Stimulated activated CD8-positive, alpha-beta memory T cell treated with anti-CD3 and anti-CD28 coated beads, Interleukin-4, amount 100 ng/mL, for 1 hour (primary cell): ENCODE measurements at places on chromosomes 5 and 9.

- DNase-seq = no peak
Observed at GRCh38 chr9:124781967-124782660, 5.2 kb downstream of the OLFML2A start.

GRCh38 chr5:75363726-75364495 lies 26.9 kb downstream of the HMGCR start:
- no peak for DNase-seq

DNA sequence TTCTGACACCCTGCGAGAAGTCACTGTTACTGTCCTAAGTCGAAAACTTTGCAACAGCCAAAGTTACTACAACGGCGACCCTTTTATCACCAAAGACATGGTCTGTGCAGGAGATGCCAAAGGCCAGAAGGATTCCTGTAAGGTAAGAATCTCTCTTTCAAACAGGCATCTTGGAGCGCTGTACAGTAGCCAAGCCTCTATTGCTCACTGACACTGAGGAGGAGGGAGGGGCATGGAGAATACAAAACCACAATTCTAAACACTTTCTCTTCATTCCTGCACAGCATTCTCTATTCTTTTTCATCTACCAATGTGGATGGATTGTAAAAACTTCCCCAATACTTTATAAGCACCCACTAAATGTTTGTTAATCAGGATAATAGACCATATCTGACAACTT lies 7.4 kb downstream of the GZMK start:
- no peak for DNase-seq

DNA sequence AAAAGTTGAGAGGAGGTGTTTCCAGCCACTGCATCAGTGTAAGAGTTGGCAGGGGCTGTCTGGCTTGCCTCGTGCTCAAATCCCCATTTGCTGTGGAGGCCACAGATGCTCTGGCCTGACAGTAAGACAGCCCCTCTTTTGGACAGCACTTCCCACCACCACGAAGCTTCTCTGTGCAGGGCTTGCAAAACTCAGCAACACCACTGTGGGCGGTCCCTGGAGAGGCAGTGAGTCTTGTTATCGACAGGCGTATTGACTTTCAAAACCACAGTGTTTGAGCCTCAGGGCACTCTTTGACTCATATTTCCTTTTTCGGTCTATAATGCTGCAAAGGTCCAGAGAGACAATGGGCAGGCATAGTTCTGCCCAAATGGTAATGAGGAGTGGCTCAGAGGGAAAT lies 539.5 kb downstream of the EBF1 start:
- DNase-seq = no peak

DNA sequence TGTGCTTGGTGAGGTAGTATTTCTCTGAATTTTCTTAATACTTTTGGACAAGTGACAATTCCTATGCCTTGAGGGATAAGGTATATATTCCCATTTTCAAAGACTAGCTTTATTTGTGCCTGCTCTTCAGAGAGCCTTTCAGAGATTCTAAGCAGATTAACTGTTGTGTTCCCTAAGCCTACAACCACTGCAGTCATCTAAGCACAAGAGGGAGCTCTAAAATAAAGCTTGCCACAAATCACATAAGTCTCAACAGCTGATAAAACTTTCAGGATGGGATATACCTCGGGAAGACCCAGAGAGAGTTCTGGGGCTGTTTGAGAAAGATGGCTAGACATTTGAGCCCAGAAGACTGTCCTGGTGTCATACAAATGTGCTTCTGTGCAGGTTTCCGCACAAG lies 157.3 kb downstream of the CYLC2 start:
- no peak for DNase-seq

- no peak for DNase-seq
Observed at GRCh38 chr5:157860898-157861890, 2.2 kb upstream of the CLINT1 start.

GRCh38 chr9:76510041-76510440 lies 51.1 kb downstream of the GCNT1 start:
- no peak for DNase-seq

- DNase-seq = no peak
Observed at GRCh38 chr9:34321451-34321850, 7.6 kb downstream of the KIF24 start.

DNA sequence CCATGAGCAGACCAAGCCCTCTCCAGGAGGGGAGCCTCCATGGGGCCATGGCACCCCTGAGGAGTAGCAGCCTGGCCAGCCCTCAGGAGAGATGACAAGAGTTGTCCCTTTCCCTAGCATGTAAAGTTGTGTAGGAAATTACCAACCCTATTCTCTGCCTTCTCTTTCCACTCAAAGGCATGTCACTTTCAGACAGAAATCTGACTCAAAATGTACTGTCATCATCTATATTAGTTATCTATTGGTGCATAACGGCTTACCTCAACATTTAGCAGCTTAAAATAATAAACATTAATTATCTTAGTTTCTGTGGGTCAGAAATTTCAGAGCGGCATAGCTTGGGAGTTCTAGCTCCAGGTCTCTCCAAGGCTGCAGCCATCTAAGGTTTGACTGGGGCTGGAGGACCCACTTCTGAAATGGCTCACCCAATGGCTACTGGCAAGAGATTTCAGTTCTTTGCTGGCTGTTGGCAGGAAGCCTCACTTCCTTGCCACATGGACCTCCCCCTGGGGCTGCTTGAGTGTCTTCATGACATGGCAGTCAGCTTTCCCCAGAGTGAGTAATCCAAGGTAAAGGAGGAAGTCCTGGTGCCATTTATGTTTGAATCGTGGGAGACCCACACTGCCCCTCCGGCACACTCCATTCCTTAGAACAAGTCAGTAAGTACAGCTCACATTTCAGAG lies 632.3 kb downstream of the CCDC171 start:
- DNase-seq = no peak

DNA sequence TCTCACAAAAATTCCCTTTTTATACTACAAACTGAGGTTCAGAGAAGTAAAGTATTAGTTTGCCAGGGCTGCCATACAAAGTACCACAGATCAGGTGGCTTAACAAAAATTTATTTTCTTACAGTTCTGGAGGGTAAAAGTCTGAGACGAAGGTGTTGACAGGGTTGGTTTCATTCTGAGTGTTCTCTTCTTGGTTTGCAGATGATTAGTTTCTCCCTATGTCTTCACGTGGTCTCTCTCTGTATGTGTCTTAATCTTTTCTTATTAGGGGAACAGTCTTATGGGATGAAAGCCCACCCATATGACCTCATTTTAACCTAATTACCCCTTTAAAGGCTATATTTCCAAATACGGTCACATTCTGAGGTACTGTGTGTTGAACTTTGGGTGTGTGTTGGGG lies 274.2 kb downstream of the BRINP1 start:
- no peak for DNase-seq

- no peak for DNase-seq
Observed at GRCh38 chr5:115360046-115360685, 63.7 kb upstream of the CCDC112 start.

DNA sequence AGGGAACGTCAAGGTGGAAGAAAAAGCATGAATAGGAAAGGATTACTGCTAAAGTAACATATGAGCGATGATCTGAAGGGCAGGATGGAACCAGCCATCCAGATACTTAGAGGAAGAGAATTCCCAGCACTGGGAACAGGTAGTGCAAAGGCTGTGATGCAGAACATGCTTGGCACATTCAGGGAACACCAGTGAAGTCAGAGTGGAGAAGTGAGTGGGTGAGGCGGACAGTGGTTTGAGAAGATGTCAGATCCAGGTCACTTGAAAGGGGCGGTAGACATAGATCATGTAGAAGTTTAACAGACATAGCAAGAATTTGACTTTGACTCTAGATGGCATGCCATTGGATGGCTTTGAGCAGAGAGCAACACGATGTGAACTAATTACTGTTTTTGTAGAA lies 374.2 kb downstream of the PDE4D start:
- DNase-seq = no peak

DNA sequence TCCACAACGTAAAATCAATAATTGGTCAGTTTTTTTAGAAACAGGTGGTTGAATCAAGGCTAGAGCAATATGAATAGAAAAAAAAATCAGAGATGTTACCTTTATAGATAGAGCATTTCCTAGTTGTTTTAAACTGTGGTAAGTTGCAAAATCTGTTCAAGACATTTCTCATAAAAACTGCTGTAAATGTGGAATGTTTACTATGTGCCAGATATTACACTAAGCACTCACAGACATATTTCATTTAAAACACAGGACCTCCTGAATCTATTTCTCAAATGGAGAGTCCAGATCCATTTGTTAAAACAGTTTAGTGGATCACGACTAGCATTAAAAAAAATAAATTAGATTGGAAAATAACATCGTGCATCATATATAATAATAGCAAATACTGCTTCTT lies 570.0 kb upstream of the ZNF608 start:
- DNase-seq = no peak

DNA sequence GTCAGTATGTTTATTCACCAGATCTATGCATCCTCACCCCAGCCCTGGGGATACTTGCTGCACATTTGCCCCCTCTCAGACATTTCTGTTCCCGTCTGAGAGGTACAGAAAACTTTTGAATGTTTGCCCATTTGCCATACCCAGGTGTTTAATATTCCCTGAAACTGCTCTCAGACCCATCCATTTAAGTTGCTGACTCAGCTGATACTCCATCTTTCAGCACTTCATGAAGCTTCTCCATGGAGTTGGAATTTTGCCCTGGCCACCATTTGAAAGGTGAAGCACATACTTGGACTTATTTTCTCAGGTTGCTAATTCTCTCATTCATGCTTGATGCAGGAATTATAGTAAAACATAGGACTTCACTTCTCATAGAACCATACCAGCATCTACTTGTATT lies 203.9 kb upstream of the OR13F1 start:
- DNase-seq = no peak

DNA sequence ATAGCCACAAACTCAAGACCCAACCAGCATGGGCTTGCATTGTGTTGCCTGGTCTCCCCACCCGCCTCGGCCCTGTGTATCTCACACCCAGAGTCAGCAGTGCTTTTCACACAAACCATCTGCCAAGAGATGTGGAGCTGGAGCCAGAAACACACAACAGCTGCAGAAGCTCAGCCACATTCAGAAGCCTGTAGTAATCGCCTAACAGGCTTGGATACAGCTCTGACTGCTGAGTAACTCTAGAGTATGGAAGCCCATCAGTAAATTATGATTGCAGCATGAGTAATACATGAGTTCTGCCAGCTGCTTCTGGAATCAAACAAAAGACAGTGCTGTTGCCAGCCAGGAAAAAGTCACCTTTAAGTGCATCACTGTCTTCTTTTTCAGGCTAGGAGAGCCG lies 16.0 kb downstream of the TEK start:
- DNase-seq = no peak

- DNase-seq = peak; percentile 6
Observed at GRCh38 chr5:147628058-147628895, 118.4 kb upstream of the DPYSL3 start.

DNA sequence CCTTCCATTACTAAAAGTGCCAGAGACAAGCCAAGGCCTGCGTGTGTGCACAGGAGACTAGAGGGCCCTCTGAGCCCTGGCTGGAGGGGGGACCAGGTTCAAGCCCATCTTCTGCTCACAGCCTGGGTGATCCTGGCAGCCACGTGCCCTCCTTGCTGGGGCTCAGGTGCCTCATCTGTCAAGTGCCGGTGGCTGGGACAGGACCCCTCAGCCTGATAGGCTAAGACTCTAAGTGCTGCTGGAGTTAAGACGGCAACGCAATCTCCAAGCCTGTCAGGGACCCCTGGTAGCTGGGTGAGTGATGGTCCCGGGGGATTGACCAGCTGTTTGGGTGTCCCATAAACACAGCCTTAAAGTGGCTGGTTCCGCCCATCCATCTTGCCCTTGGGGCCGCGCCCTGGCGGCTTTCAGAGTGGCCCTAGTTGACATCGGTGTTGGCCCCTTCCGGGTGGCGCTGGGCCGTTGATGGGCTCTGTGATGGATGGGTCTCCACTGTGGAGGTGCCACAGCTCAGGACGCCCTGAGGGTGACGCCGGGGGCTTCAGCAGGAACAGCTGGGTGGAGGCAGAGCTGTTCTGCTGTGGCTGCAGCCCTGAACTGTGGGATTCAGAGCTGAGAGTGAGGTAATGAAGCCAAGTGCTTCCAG lies 136.2 kb downstream of the BARX1 start:
- no peak for DNase-seq

- DNase-seq = no peak
Observed at GRCh38 chr5:16866273-16866672, 69.8 kb downstream of the MYO10 start.

DNA sequence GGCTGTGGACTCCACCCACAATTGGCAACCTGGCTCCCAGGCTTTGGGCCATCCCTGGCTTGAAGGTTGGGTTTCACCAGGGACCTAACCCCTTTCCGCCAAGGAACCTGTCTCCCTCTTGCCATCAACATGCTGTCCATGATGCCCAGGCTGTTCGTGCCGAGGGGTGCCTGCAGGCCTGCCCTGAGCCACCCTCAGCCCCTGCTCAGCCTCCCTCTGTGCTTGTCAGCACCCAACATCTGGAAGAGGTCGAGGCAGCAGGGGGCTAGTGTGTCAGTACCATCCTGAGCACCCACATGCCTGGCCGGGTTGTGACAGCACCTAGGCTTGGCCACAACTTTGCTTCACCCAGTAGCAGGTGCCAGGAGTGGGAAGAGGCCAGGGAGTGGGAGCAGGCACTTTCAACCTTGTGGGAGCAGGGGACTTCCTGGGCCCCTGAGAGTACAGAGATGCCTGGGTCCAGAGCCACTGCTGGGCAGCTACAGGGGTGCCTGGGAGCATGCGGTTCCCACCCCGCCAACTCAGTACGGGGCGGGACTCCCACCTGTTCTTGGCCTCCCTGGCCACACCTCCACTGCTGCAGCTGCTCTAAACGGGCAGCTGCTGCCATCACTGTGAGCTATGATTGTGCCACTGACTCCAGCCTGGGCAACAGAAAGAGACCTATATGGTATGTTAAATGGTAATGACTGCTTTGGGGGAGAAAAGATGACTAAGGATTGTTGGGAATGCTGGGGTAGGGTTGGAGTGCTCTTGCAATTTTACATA lies 6.3 kb downstream of the PDCD1LG2 start:
- DNase-seq = no peak

GRCh38 chr9:97954550-97954989 lies 16.6 kb upstream of the HEMGN start:
- peak; percentile 13 for DNase-seq
